Mucosa of gallbladder (tissue), 1 donor: ENCODE measurements at places on chromosomes 11 and 22.
A peak's percentile ranks its signal among the peaks of the same experiment; 100 is the strongest.

DNA sequence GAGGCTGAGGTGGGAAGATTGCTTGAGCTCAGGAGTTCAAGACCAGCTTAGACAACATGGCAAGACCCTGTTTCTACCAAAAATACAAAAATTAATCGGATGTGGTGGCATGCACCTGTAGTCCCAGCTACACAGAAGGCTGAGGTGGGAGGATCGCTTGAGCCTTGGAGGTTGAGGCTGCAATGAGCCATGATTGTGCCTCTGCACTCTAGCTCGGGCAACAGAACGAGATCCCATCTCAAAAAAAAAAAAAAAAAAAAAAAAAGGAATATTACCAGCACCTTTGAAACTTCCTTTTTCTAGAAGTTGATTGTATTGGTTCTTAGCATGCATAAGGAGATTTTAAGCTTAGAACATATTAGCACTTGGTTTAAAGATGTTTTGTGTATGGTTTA, 11.4 kb downstream of the CRKL start:
- no peak for DNase-seq

GRCh38 chr11:18223591-18224387, 12.8 kb downstream of the SAA4 start:
- no peak for DNase-seq

DNA sequence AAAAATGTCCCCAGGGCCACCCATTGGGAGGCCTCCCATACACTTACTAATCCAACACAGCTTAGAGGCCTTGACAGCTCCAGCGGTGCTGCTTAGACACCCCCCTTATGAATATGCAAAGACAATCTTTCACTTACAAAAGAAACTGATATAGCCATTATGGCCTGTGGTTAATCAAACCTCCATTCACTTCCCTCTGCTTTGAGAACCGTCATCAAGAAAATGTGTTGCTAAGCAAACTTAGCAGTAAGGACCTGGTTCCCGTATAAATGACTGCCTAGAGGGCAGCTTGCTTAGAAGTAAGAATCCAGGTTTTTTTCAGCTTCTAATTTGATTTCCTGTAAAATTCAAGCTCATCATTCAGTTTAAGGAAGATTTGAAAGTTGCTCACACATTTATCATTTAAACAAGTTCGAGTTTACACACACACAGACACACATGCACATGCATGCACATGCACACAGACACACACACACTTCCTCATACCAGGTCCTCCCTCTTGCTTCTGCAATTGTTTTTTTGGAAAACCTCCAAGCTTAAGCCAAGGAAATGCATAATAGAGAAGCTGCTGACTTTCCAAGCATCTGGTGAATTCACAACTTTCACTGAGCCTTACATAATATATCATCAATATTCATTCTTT, 137.7 kb upstream of the BLID start:
- DNase-seq = peak; percentile 18

GRCh38 chr11:7332451-7332850, 80.7 kb downstream of the SYT9 start:
- DNase-seq = no peak

GRCh38 chr11:133518702-133519264, 13.5 kb downstream of the OPCML start:
- no peak for DNase-seq

GRCh38 chr22:34783436-34783835, 282.5 kb upstream of the ISX start:
- DNase-seq = no peak

GRCh38 chr11:60482361-60482760, 10.2 kb upstream of the MS4A12 start:
- no peak for DNase-seq

DNA sequence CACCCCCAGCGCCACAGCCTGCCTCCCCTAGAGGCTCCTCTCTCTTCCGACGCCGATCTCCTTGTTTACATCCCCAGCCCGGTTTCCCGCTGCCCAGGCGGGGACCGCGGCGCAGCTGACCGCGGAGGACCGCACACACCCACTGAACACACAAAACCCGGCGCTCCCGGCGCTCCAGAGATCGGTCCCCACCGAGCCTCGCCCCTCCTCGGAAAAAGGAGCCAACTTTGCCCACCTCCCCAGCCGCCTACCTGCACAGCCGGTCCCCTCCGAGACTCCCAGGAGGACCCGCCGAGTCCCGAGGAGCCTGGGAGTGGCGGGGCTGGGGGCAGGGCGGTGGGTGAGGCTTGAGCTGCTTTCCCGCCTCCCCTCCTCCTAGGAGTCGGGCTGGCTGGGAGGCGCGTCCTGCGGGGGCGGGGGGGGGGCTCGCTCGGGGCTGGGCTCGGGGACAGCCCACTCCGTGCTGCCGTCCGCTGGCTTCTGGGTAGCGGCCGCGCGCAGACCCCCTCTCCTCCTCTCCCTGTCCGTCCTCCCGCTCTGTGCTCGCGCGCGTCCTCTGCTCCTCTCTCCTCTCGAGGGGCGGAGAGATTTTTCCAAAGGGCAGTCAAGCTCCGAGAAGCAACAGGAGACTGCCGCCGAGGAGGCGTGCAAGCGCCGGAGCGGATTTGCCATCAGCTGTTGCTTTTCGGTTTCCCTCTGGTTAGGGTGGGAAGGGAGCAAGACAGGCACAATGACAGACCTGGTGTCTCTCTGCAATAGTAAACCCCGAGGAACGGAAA, at the start of gene FXYD6:
FXYD6 (minus strand) TSS at position 318 of the 779 bp plus-strand sequence. CDS start 33,882 bp downstream, outside the sequence.
- DNase-seq = peak; percentile 54

GRCh38 chr11:77589521-77590193, at the start of gene AQP11:
Gene AQP11, plus strand, starts transcription at chr11:77589953. Its CDS starts 40 bp downstream, at chr11:77589993.
- peak; percentile 91 for DNase-seq

- no peak for DNase-seq
These were observed 276.1 kb downstream of the INSC start for GRCh38 chr11:15390857-15391256.

DNA sequence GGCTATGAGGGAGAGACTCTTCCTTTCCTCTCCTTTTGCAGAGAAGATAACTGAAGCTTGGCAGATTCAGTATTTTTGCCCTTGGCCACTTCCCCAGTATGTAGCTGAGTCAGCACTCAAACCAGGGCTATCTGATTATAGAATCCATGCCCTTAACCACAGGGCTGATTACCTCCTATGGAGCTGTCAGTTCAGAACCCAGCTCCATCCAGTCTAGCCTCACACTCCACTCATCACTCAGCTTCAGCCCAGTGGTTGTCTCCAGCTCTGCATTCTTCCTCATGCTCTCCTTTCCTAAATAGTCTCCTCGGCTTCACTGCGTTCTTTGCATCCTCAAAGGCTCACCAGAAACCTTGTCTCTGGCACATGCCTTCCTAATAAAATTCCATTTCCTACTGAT, 151.6 kb upstream of the BLID start:
- no peak for DNase-seq

DNA sequence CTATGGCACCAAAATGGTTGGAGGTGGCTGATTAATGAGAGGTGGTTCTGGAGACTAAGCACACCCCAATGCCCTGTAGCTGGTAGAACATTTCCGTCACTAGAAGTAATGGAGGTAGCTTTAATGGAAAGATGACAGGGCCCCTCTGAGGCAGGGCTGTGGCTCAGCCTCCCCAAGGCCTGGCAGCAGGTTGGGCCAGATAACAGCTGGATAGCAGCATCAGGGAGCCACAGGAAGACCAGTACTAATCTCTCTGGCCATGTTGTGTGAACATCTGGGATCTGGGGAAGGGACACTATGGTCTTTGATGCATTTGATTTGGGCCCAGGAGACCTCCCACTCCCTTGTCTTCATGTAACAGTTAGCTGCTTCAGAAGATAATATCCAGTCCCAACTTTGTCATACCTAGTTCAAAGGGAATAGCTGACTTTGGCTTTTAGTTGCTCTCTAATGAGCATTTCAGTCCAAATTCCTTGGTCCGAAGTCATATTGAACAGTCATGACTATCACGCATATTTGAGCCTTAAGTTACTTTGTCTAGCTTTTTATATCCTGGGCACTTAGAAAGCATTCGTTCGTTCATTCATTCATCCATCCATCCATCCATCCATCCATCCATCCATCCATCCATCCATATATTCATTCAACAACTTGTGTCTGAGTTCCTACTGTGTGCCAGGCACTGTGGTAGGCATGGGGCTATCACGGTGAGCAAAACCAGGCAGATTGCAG, 53.0 kb upstream of the LMO2 start:
- no peak for DNase-seq

GRCh38 chr11:208181-208916, 841 bp downstream of the RIC8A start:
- peak; percentile 75 for DNase-seq

DNA sequence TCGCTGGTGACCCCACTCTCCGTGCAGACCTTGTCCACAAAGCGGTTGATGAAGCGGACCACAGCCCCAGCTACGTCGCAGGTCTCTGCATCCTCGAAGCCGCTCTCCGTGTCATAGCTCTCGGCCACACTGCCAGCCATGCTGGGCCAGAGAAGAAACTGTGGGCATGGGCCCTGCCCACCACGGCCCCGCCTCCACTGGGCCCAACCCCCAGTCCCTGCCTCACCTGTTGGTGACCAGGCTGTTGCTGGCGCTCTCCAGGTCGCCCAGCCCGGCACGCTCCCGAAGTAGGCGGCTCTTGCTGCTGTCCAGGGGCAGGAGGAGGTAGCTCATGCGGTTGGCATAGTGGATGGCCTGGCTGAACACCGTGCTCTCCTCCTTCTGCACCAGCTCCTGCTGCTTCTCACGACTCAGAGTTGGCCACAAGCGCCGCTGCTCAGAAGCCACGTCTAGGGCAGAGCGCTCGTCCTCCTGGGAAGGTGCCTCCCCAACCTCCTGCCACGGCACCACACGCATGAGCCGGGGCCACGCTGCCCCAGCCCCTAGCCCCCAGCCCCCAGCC, 12.8 kb downstream of the SBF1 start:
- no peak for DNase-seq

DNA sequence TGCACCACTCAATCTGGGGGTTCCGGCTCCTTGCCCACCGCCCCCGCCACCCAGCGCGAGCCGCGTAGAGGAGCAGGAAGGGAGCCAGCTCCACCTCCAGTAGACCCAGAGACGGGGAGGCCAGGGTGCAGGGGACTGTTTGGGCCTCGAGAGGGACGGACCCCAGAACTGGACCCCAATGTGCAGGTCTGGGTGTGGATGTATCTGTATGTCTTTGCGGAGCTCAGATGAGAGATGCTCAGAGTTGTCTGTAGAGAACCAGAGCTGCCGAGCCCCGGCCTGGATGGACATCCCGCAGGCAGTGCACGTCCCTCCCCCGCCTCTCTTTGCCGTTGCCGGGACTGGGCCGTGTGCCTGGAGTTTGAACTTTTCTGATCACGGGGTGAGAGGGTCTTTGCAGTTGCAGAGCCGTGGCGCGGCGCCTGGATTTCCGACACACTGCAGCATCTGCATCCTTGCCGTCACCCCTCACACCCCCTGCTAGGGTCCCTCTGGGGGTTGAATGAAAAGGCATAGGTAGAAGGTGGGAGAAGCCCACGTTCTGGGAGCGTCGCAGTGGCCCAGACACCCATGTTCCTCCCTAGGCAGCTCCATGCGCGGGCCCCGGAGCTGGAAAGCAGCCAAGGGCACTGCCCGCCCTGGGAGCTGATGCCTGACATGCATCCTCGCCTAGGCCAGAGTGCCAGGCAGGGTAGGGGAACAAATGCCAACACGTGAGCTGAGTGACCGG, 105.2 kb downstream of the KCNQ1 start:
- DNase-seq = no peak

GRCh38 chr11:81449588-81450156, 1284.0 kb downstream of the FAM181B start:
- DNase-seq = no peak

DNA sequence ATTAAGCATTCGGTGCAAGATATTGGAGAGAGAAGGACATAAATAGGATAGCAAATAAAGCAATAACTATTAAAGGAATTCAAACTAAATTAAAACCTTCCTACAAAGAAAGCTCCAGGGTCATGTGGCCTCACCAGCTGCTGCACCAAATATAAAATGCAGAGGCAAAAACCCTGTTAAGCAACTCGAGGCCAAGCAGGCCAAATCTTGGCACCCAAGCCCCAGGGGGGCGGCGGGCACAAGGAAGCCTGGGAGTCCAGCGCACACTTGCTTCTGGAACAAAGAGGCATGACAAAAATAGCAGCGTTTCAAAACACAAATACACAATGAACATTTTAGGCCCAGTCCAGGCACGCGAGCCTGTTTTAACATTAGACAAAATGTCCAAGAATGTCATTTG, 20.8 kb downstream of the KRTAP5-6 start:
- no peak for DNase-seq

DNA sequence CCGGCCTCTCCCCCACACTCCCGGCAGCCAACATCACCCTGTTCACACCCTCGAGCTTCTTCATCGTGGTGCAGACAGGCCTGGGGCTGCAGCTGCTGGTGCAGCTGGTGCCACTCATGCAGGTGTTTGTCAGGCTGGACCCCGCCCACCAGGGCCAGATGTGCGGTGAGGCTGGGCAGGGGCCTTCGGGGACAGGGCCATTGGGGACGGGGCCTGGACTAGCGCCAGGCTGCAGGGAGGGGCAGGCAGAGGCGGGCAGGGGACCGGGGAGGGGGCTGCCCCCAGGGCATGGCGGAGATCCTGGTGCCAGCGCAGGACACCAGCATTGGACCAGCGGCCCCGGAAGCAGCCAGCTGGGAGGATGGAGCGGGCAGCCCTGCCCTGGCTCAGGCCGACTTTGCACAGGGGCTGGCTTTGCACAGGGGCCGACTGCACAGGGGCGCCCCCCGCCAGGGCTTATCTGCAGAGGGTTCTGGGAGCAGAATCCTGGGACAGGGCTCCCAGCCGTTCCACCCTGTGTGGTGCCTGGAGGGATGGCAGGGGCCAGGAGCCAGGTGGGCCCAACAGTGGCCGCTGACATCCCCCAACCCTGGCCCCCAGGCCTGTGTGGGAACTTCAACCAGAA, 8.6 kb downstream of the MUC5B start:
- no peak for DNase-seq

GRCh38 chr11:87351676-87352075, 313.9 kb downstream of the TMEM135 start:
- no peak for DNase-seq

DNA sequence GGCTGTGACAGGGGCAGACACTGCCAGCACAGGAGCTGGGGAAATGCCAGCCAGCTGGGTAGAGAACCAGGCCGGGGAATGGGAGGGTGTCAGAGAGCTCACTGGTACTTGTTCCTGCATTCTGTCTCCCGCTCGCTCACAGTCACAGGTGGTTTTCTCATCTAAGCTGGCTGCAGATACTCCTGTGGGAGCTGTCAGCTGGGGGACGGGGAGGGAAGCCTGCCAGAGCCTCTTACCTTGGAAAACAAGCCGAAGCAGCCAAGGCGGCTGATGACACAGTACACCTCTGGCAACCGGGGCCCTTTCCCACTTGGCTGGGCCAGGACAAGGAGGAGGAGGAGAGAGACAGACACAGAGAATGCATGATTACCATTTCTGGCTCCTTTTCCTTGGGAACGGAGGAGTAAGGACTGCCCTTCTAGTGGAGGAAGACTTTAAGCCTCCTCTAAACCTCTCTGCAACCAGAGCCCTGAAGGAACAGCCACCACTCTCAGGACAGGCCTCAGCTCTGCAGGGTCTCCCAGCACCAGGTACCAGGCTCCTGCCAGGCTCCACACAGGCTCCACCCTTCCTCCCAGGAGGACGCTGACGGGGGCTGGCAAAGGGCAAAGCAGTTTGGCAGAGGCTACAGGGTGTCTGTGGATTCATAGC, 25.1 kb downstream of the RPL27A start:
- no peak for DNase-seq

GRCh38 chr22:33038836-33039235, 19.3 kb downstream of the SYN3 start:
- DNase-seq = no peak
